Activated CD4-positive, CD25-positive, alpha-beta regulatory T cell (primary cell): ENCODE measurements at places on chromosomes 12 and 14.

DNA sequence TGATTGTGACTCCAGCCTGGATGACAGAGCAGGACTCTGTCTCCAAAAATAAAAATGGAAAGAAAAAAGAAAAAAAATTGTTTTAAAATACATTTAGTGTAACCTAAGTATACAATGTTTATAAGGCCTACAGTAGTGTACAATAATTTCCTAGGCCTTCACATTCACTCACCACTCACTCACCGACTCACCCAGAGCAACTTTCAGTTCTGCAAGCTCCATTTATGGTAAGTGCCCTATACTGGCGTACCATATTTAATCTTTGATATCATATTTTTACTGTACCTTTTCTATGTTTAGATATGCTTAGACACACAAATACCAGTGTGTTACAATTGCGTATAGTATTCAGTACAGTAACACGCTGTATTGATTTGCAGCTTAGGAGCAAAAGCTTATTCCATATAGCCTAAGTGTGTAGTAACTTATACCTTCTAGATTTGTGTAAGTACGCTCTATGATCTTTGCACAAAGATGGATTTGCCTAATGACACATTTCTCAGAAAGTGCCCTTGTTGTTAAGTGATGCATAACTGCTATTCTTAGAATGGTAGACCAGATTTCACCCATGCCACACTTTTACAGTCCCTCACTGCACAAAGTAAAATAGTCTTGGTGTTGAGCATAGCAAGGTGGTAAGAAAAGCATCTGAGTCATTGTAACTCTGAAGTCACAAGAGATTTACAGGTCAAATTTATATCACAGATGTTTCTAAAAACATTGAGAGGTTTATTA, 151.9 kb downstream of the LRRK2 start:
- DNase-seq, result no peak

DNA sequence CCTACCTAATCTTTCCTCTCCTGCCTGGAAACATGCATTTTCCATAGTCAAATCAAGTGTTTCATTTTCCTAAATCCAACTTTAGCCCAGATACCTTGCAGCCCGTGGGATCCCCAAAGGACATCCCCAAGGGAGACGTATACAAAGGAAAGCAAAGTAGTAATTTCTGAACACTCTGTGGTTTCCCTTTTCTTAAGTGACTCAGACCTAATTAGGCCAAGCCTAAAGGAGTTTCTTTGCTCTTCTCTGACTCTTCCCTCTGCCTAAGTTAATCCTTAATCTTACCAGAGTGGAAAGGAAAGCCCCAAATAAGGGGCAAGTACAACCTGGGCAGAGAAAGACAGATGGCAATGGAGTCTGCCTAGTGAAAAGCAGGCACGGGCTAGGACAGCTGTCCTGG, 250.3 kb downstream of the SPTSSA start:
- DNase-seq, result no peak

GRCh38 chr12:50181691-50182090, 14.5 kb upstream of the CERS5 start:
- no peak for DNase-seq

- no peak for DNase-seq
These were observed 21.3 kb upstream of the COX6A1 start for GRCh38 chr12:120416490-120417216.

DNA sequence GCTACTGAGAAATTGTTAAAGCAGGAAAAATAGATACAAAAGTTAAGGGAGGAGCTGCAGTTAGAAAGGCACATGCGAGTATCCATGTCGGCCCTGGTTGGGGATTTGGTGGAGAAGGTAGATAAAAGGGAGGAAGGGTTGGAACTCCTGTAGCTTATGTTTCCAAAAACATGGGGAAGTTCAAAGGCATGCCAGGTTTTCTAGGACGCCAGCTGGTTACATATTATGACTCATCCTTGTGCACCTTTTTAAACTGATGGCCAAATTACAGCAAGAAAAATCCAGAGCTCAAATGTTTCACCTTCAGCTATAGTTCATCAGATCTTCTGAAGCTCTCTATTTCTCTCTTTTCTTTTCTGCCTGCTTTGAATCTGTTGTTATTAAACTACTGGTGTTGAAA, 13.2 kb upstream of the MAP4K5 start:
- no peak for DNase-seq

- DNase-seq, result no peak
These were observed 315.8 kb downstream of the BCL11B start for GRCh38 chr14:98956181-98956580.

GRCh38 chr12:113889076-113889475, 77.0 kb downstream of the RBM19 start:
- DNase-seq, result no peak

- no peak for DNase-seq
These were observed 46.2 kb downstream of the SLC38A1 start for GRCh38 chr12:46222636-46223035.

- DNase-seq, result no peak
These were observed 18.3 kb upstream of the EIF2B2 start for GRCh38 chr14:74984236-74985027.

DNA sequence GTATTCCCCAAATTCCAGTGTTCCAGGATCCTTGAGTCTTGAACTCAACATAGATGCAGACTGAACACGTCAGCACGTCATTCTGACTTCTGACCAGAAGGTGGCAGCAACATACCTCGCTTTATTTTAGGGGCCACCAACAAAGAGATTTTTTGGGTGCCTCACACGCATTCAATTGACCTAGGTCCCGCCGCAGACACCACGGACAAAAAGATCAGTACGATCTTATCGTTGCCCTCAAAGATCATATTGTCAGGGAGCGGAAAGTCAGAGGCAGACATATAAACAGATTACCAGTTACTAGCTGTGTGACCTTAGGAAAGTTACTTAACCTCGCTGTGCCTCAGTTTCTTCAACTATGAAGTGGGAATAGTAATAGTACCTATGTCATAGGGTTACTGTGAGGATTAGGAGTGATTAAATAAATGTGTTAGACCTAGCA, 6.5 kb upstream of the PRPH start:
- peak; percentile 53 for DNase-seq

DNA sequence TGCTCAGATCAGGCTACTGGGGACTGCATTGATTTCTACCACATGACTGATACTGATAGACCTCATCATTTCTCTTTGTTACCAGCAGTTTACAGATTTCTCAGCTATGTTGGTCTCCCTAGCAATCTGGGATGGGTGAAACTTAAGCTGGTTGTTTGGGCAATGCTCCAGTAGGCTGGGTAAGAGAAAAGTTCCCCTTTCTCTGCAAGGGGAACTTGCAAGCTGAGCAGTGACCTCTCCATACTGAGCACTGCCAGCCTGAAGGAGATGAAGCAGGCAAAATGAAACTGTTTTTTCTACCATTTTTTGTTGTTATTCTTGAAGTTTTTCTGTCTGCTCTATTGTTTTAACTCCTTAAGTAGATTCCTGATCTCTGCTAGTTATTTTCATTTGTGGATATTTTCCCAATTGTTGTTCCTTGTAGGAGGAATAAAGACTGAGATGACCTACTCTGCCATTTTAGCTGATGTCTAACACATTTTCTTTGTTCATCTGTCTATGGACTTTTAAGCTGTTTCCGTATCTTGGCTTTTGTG, 1.3 kb upstream of the OR4M1 start:
- no peak for DNase-seq

GRCh38 chr12:5027046-5027821, 16.4 kb upstream of the KCNA5 start:
- DNase-seq, result no peak
